ENCODE measurements at places on chromosomes 2 and 18.

DNA sequence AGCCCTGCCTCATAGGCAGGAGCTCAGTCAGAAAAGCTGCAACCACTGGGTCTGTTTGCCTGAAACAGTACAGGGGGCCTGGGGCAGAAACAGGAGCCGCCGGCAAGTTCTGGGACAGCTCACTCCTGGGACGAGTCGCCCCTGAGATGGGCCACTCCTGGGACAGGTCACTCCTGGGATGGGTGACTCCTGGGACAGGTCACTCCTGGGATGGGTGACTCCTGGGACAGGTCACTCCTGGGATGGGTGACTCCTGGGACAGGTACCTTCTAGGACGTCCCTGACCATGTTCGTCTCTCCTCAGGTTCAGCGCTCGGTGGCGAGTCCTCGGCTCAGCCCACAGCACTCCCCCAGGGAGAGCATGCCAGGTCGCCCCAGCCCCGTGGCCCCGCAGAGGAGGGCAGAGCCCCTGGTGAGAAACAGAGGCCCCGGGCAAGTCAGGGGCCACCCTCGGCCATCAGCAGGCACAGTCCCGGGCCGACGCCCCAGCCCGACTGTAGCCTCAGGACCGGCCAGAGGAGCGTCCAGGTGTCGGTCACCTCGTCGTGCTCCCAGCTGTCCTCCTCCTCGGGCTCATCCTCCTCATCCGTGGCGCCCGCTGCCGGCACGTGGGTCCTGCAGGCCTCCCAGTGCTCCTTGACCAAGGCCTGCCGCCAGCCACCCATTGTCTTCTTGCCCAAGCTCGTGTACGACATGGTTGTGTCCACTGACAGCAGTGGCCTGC is 51.8 kb downstream of the NTSR2 start:
- no peak for DNase-seq

DNA sequence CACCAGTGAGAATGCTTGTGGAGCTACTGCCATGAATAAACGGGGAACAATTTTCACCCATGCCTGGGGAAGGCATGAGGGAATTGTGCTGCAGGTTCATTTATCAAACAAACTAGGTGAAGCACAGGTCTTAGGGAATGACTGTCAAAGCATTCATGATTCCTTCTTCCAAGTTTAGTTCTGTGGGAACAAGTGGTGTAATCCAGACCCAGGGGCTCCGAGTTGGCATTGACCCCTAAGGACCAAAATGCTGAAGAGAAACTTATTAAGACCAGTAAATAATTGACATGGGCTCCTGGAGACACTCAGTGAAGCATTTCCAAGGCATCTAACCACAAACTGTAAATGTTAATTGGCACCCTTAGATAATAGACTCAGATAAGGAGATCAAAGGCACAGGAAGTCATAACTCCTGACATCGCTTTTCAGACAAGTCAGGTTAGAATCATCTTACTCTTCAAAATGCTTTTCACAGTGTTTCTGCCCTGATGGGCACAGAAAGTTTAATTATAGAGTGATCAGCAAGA is 96.9 kb downstream of the SPP2 start:
- DNase-seq, result no peak

- DNase-seq, result no peak
Measured at GRCh38 chr2:224072541-224073188, 33.6 kb upstream of the SERPINE2 start.

DNA sequence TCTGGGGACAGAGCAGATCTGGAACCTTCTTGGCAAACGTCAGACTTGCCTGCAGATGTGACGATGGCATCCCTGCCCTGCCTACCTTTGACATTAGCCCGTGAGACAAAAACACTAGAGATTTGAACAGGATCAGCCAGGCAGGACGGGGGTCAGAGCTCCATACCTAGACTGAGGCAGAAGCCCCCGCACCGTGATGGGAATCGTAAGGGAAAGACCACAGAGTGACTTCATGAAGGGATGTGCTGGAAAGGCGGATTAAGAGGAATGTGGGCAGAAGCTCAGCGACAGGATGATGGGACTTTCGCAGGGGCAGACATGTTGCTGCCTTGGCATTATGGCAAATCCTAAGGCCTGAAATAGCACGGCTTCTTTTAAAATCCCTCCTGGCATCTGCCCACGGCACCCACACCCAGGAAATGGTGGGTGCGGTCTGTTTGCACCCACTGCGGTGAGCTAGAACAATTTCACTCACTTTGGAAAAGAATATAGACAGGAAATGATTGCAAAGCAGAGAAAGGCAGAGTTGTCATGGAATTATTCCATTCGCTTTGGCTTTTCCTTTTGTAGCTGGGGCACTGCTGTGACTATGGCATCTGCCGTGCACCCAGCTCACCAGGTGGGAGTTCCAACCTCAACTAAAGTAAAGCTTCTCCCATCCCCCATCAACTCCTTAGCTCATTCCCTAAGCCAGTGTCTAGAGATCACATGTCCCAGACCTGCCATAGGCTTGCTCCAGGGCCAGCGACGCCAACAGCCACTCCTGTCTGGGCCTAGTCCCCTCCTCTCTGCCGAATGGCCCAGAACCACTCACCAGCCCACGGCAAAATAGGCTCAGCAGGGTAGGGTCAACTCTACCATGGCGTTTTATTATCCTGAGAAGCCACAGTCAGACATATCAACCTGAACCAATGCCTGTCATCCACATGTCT is 112.7 kb upstream of the NPAS2 start:
- DNase-seq, result no peak
